ENCODE measurements at places on chromosomes 11 and 22.

- DNase-seq, result no peak
These were observed 4.3 kb downstream of the CD59 start for GRCh38 chr11:33731723-33732531.

- no peak for DNase-seq
These were observed 13.3 kb downstream of the WT1 start for GRCh38 chr11:32421992-32422391.

- DNase-seq, result no peak
These were observed 82.4 kb downstream of the SPON1 start for GRCh38 chr11:14044916-14045315.

DNA sequence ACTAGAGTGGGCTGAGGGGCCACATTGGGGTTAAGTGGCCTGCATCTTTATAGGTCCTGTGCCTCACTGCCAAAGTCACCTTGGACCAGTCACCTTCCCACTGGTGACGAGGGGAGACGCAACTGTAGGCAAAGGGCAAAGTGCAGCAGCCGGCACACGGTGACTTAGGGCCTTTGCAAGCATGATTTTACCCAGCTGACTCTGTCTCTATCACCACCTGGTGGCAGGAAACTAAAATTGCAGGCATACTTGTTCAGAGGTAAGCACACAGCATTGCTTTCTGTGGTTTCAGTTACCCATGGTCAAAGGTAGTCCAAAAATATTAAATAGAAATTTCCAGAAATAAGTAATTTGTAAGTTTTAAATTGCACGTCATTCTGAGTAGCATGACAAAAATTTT is 1164.4 kb downstream of the BRD1 start:
- no peak for DNase-seq

DNA sequence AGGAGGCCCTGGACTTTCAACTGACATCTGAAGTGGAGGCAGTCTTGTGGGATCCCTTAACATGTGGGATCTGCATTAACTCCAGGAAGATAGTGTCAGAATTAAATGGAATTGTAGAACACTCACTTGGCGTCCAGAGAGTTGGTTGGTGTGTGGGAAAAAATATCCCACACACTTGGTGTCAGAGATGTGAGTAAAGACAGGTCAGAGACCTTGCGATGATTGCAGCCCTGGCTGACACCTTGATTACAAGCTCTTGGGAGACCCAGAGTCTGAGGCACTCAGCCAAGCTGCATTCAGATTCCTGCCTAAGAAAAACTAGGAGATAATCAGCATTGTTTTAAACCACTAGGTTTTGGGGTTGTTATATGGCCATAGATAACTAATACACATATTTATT is 7.2 kb upstream of the TPCN2 start:
- DNase-seq, result no peak

DNA sequence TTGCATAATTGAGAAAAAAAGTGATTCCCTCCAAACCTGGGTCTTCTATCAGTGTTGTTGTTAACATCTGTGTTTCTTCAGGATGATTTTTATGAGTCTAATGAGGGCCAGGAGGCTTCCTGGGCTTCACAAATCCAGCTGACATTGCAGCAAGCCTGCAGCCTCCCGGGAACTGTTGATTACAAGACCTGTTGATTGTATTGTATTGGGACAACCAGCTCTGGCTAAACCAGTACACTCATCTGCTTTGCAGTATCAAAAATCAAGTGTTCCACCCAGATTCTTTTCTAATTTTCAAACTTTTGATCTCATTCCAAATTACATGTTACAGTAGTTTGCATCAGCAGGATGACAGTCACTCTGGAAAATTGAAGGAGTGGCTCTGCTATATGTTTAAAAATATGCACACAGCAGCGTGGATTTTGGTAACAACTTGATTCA is 16.1 kb upstream of the PRSS23 start:
- DNase-seq, result no peak

- DNase-seq, result no peak
These were observed 41.5 kb upstream of the HSPA8 start for GRCh38 chr11:123103326-123103980.

- no peak for DNase-seq
These were observed 30.8 kb upstream of the RAG2 start for GRCh38 chr11:36628765-36629244.

- DNase-seq, result no peak
These were observed 513.5 kb upstream of the CNTN5 start for GRCh38 chr11:98507208-98507607.

- DNase-seq, result no peak
These were observed 65.8 kb downstream of the DCDC1 start for GRCh38 chr11:31303644-31304180.

DNA sequence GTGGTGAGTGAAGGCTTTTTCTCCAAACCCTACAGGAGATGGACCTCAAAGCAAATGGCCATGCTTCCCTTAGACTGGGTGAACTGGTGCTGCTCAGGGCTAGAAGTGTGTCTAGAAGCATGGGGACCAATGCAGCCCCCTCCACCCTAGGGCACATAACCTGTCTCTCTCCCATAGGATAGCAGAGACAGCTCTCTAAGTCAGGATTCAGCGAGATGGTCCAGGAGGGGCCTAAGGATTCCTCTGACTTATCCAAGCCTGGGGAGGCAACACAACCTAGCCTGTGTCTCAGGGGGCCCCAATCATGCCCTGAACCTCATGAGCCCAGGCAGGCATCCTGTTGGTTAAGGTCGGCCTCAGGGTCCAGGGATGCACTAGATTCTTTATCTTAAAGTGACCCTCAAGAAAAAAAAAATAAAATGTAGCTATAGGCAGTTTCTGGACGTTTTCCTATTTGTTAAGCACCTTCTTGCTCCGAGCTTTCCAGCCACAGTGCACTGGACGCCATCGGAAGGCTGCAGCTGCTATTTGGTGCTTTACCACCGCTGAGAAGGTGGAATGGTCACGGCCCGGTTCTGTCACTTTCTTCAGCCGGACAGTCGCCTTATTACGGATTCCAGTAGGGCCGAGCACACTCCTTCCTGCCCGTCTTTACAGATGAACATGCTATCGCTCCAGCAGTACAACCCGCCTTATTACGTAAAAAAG is 5.0 kb upstream of the CCND1 start:
- no peak for DNase-seq

GRCh38 chr11:36131721-36132397 is 157.4 kb downstream of the COMMD9 start:
- DNase-seq, result peak; percentile 58

GRCh38 chr11:81744336-81745116 is 989.1 kb downstream of the FAM181B start:
- DNase-seq, result no peak

DNA sequence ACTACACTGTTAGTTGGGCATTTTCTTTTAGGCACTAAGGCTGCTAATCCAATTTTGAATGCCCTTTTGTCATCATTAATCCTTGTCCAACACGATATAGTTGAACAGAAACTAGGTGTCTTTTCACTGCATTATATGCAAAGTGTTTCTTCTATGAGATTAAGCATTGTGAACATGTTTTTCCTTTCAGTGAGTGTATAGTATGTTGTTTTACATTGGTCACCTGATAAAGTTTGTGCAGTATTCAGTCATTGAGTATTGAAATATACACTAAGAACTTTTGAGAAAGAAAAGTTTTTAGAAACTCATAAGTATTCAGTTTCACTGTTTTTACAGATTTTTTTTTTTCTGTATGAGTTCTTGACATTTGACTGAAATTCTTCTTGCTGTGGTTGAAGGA is 59.0 kb downstream of the ZC3H12C start:
- DNase-seq, result no peak

- no peak for DNase-seq
These were observed 21.7 kb upstream of the KIAA0930 start for GRCh38 chr22:45262195-45262930.

GRCh38 chr11:107011977-107012376 is 6.3 kb downstream of the GUCY1A2 start:
- no peak for DNase-seq

DNA sequence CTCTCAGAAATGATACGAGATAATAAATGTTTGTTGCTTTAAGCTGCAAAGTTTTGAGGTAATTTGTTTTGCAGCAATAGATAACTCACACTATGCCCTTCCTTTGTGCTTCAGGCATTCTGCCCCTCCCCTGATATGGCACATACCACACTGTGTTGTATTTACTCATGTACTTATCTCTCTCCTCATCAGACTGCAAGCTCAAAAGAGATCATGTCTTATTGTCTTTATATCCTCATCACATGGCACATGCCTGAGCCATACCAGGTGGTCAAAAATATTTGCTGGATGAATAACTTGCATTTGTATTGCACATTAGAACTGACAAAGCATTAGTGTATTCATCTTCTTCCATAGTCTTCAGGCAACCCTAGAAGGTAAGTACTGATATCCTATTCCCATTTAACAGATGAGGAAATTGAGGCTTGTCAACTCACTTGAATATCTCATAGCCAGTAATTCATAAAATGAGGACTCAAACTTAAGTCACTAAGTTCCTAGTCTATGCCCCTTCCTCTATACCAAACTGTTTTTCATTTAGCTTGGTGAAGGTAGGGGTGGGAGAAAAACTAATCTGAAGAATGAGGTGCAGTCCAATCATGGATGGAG is 83.9 kb upstream of the EED start:
- DNase-seq, result no peak

DNA sequence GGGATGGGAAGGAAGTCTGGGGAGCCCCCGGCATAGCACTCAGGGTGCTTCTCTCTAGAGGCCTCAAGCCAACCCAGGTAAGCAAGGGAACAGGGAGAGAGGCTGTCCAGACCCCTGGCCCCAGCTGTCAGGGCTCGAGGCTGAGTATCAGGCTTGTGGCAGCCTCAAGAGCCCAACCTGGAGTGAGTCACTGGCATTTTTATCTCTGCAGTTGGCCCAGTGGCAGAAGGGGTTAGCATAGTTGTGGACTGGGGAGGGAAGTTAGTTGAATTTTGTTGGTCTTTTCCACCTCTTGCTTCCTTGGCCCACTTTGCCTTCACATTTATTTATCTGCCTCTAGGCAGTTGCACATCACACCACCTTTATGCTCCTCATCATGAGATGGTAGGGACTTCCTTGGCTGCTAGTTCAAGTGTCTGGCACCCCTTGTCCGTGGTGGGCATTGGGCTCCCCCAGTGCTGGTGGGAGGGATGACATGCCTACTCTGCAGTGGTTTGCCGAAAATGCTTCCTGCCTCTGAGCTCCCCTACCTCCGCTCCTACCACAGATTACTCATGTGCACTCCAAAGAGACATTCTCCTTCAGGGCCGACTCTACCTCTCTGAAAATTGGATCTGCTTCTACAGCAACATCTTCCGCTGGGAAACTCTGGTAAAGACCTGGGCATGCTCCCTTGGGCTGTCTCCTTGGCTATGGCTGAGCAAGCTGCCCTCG is 60.1 kb downstream of the SCN3B start:
- DNase-seq, result no peak

DNA sequence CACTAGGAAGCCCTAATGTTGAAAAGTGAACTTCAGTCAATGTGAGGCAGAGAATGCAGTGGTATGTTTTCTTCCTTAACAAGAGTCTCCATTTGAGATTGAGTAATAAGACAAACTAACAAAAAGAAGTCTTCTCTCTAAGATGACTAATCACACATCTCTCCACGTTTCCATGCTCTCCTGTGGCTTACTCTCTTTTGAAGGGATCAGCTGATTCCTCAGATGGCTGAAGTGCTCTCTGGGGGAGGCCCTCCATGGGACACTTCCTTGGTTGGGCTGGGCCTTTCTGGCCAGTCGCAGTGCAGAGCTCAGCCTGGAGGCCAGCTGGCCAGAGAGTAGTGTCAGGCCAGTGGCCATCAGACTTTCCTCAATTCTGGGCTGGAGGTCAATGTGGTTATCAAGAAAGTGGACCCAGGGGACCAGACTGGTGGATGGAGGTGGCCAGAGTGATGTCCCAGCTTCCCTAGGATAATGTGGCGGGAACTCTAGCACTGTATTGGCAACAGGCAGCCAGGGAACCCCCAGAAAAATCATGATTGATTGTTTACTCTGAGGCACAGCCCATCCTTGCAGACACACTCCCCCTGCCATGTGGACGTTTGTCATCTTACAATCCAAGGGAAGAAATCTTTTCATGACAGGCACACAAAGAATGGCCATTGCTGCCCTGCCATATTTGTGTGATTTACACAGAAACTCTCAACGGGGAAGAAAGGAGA is 14.5 kb downstream of the CSRP3 start:
- DNase-seq, result no peak

- no peak for DNase-seq
These were observed 1153.0 kb upstream of the TENM4 start for GRCh38 chr11:80593648-80594374.

- no peak for DNase-seq
These were observed 10.7 kb downstream of the SHANK3 start for GRCh38 chr22:50683086-50683993.

DNA sequence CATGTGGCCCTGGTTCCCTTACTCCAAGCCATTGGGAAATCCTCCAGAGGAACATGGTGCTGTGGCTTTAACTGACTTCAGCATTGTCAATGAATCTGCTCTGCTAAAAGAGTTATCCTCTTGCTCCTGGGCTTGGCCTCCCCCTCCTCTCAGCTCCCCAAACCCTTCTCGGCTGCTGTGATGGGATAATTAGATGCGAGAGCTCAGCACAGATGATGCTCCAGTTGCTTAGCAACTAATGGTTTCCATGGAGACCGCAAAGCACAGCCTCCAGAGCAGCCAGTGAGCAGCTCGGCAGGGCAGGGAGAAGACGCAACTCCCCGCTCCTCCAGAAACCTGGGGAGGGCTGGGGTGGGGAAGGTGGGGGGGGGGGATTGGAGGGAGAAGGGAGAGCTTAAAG is 2.8 kb upstream of the UPK2 start:
- no peak for DNase-seq

DNA sequence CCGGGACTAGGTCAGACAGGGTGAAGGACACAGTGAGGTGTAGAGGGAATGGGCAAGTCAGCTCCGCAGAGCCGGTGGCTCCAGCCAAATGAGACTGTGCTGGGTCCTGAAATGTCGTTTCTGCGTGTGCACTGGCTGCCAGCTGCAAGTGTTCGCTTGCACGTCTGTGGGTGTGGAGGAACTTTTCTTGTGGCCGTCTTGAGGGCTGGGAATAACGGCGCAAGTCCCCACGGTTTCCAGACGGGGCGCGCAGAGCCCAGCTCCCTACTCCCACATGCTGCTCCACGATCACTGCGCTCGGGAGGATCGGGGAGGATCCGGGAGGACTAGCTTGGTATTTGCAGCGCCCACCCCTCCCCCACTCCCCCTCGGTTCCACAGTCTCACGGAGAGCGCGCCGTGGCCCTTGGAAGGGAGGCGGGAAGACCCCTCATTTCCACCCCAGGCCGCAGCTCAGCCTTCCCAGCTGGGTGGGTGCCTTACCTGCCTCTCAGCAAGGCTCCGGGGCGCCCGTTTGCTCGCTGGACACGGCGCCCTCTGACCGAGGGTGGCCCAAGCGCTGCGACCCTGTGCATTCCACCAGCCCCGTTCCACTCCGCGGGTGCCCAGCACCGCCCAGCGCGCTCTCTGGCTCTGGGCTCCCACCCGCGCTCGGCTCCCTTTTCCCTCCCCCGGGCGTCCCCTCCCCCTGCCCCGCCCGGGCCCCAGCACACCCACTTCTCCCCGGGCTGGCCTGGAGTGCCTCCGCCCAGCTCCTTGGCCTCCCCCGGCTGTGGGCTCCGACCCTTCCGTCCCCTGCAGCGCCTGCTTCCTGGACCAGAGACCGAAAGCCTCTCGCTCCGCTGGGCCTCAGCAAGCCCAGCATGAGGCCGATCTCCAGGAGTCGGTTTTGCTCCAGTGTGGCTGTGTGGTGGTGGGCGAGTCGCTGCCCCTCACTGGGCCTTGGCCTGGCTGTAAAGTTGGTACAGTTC is at the start of gene KCNE3:
KCNE3 (minus strand) TSS at position 634 of the 970 bp plus-strand sequence. CDS start 9,986 bp downstream, outside the sequence.
- no peak for DNase-seq

All from GM13977 (cell line).